ENCODE measurements at places on chromosomes 2 and 18.

DNA sequence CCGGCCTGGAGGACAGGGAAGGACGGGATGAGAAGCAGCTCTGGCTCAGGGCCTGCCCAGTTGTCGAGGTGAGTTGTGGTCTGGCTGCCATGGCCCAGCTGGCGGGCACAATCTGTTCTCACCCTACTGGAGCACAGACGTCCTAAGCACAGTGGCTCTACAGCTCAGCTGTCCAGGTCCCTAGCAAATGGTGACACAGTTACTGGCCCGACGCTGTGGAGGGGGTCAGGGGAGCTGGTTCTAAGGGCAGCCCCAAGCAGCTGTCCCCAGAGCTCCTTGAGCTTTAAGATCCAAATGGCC lies 32.9 kb downstream of the KCNK3 start:
- no peak for DNase-seq

- DNase-seq: no peak
These were observed 135.7 kb upstream of the CTDP1 start for GRCh38 chr18:79543861-79544385.

- DNase-seq: no peak
These were observed 141.1 kb downstream of the RBMS1 start for GRCh38 chr2:160352500-160352899.

- peak; percentile 74 for DNase-seq
These were observed 114.1 kb upstream of the PKDCC start for GRCh38 chr2:41933585-41934320.

- no peak for DNase-seq
These were observed 42.2 kb downstream of the HIBCH start for GRCh38 chr2:190277234-190278112.

DNA sequence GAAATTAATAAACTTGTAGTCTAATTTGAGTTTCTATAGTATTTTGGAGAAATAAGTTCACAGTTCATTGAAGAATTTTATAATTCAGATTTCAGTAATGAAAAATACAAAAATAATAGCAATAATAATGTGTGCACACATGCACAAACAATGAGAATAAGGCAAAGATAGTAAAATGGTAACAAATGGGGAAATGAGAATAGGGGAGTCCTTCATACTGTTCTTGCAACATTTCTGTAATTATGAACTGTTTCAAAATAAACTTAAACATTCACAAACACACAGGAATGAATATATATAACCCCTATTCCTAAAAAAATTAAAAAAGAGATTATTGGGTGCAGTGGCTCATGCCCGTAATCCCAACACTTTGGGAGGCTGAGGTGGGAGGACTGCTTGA lies 63.9 kb downstream of the SPRED2 start:
- DNase-seq: no peak

GRCh38 chr18:27704736-27705361 lies 472.1 kb downstream of the CDH2 start:
- DNase-seq: no peak

DNA sequence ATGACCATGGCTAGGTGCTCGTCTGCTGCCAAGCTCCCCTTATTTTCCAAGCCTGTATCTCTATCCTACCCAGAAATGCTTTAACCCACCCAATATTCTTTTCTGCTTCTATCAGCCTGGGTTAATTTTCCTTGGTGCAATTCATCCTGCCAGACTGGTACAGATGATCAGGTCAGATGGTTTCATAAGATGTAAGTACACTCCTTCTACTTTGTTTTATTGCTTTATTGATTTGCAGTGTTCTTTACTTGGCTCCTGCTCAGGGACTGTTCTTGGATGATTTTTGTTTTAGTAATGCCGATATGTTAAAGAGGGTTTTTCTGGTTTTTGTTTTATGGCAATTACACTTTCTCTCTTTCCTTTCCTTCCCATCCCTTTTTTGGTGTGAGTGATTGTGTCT lies 2.4 kb upstream of the SGO2 start:
- no peak for DNase-seq

DNA sequence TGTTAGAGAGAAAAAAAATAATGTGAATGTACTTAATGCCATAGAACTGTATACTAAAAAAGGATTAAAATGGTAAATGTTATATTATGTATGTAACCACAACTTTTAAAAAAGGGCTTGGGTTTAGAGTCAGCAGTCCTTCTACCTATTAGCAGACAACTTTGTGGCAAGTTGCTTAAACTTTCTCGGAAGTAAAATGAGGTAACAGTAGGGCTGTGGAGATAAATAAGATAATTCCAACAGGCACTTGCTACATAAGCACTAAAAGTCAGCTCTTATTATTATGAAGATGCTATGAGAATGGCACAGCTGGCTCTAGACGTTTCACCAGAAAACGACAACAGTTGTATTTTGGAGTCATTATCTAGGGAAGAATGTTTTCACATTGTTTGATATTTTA lies 31.3 kb downstream of the AAK1 start:
- DNase-seq: no peak

- no peak for DNase-seq
These were observed 21.5 kb downstream of the TCF4 start for GRCh38 chr18:55566456-55566935.

DNA sequence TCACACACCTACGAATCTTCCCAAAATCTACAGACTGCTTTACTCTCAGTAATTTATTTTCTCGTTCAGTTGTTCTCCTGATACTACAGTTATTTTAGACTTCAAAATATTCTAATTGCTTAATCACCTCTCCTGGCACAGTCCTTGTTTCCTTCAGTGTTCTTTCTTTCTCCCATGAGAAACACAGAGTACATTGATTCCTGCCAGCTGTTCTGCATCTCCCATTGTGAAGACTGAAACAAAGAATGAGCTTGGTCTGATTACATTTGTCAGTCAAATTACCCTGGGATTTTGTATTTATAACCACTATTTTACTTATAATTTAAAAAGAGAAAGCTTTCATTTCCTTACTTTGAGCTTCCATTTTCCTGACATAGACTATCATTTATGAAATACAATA lies 63.9 kb upstream of the TANK start:
- DNase-seq: no peak

- no peak for DNase-seq
These were observed 193.8 kb downstream of the FAM210A start for GRCh38 chr18:13532406-13533075.

DNA sequence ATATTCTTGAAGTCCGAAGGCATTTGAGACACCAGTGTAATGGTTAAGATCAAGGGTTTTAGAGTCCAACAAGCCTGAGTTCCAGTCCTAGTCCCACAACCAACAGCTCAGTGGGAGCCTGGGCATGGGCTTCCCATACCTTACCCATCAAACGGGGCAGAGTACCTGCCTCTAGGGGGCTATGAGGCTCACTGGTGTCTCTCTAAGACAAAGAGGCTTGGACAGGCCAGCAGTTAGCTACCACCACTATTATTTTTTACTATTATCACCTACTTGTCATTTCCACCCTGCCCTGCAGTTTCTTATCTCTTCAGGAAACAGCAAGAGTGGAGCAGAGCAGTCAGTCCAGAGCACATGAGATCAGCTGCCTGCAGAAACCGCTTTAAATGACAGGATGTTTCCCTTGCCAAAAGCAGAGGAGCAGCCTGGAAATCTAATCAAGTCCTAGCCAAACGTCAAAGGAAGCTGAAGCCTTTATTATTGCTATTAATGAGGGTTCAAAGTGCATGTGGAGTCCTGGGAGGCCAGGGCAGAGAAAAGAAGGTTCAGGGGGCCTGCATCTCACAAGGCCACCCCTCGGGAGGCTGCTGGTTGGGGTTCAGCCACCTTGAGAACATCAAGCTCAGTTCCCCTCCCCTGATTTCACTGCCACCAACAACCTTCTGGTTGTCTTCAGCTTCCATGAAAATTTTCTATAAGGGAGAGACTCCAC lies 66.6 kb downstream of the STPG4 start:
- peak; percentile 32 for DNase-seq

DNA sequence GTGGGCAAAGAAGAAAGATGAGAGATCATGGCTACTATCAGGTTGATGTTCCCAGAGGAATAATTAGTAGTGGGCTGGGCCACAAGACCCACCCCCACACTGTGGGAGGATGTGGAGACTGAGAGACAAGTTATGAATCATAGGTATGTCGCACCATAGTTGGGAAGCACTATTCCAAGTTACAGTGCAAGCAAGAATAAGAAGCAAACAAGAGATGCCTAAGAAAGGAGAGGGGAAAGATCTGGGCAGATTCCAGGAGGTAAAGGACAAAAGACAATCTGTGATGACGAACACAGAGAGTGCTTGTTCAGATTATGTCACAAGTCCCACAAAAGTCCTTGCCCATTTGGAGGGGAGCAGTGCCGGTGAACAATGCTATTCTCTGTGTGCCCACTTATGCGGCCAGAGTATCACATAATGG lies 56.6 kb downstream of the FAM228A start:
- no peak for DNase-seq

GRCh38 chr2:174569678-174570077 lies 27.9 kb downstream of the WIPF1 start:
- no peak for DNase-seq

GRCh38 chr2:12507295-12507694 lies 209.4 kb upstream of the TRIB2 start:
- DNase-seq: peak; percentile 94

Data from MG63 (cell line).